ENCODE measurements at places on chromosomes 3 and 15.

DNA sequence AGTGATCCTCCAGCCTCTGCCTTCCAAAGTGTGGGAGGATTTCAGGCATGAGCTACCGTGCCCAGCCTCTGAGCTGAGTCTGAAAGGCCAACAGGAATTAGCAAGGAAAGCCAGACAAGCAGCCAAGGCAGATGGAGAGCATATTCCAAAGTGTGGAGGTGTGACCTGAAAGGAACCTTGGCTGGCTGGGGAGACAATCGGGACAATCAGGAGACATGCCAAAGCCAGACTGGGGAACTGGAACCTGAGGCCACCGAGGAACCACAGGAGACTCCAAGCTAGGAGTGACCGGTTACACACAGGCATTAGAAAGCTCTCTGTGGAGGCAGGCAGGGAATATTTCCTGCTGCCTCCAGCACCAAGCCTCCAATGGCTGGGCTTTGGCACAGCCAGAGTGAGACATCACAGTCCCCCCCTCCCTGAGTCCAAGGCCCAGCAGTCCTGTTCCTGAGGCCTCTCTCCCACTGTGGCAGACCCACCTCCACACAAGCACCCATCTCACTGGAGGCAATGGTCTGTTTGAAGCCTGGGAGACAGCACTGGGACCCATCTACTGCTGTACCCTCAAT is 4.5 kb upstream of the C15orf39 start:
- DNase-seq, result no peak

DNA sequence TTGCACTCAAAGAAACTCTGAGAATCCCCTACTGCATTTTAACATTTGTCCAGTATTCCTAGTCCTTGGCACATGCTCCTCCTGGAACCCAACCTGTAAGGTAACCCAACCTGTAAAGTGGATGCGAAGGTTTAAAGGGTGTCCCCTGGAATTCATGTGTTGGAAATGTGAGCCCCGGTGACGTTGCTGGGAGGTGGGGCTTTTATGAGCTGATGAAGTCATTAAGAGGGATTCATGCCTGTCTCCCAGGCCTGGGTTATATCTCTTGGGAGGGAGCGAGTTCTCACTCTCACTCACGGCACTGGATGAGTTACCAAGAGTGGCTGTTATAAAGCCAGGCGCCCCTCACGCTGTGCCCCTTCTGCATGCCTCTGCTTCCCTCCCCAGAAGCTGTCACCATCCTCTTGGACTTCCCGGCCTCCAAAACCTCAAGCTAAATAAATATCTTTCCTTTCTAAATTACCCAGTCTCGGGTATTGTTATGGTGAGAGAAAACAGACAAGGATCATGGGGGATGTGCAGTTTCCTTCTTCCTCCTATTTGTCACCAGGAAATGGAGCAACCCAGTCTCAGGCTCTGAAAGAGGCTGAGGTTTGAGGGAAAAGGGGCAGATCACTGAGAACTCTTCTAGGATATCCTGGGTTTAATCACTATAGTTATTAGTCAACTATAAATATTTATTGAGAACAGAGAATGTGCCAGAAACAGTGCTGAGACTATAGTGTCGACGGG is 7.6 kb downstream of the XXYLT1 start:
- no peak for DNase-seq

GRCh38 chr3:193641440-193641775 is 48.4 kb downstream of the OPA1 start:
- no peak for DNase-seq

DNA sequence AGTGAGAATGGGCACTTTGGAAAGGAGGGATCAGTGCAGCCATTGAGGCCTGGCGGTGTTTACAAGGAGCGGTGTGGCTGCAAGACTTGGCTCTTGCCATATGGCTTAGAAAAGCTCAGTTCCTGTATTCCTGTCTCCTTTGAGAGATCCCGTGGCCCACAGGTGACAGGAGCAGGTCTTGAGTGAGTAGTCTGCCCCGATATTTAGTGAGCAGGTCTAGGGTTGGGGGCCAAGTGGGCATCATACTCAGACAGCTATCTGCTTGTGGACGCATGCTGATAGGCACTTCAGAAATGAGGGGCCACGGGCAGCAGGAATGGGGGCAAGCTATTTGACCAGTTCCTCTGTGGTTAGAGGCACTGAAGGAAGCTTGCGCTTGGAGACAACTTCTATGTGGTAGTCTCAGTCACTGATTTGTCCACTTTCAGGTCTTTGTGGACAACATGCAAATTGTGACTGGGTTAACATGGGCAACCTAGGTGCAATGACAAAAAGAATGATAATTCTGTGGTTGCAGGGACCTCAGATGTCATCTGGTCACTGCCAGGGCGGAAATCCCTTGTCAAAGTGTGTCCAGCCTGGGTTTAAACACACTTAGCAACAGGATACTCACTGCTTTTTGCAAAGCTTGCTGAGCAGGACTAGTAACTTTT is 1.1 kb downstream of the TMED3 start:
- DNase-seq, result no peak

GRCh38 chr3:51395493-51396213 is 4.6 kb downstream of the RBM15B start:
- no peak for DNase-seq

DNA sequence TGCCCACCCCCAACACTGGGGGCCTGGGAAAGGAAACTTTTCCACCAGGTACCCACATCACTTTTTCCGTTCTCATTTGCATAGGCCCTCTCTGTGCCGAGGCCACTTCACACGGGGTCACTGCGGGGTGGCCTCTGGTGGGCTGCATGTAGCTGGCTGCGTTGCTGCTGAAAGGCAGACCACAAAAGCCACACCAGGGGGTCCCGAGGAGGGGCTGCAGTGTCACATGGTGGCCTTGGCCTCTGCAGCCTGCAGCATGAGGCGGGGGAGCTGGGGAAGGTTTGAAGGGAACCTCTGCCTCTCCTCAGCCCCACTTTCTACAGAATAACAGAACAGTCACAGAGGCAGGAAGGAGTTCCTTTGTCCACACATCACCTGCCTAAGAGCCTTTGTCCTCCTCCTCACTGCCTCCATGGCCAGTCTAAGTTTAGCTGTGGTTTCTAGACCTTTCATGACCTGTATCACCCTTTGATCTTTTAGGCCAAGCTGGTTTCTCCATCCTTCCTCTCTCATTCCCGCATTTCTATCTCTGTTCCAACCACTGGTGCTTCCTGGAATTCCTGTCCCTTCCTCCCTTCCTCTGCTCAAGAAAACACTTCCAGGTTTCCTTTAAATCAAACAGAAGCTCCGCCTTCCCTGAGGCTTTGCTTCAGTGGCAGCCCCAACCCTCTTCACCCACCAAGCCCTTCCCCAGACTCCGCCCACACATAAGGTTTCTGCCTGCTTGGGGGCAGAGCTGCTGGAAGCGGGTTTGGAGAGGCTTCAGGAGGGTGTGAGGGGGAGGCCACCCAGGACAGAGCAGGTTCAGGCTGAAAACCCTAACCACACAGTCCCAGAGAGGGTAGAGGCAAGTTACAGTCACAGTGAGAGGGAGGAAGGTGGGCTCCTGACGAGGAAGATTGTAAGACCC is 150.7 kb upstream of the TLE3 start:
- peak; percentile 23 for DNase-seq

DNA sequence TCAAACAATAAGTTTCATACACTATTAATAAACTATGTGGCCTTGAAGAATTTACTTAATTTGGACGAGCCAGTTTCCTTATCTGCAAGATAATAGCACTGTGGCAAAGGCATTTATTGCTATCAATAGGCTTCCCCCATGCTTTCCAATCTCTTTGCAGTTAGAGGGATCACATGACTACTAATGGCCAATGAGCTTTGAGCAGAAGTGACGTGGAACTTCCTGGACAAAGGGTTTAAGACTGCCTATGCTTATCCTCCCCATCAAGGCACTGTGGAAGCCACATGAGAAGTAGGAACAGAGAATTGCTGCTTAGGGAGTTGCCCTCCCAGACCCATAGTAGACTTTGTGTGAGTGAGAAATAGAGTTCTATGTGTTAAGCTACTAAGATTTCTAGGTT is 16.7 kb upstream of the ZMAT3 start:
- DNase-seq, result no peak

GRCh38 chr3:34920806-34921205 is 718.5 kb upstream of the ARPP21 start:
- no peak for DNase-seq

DNA sequence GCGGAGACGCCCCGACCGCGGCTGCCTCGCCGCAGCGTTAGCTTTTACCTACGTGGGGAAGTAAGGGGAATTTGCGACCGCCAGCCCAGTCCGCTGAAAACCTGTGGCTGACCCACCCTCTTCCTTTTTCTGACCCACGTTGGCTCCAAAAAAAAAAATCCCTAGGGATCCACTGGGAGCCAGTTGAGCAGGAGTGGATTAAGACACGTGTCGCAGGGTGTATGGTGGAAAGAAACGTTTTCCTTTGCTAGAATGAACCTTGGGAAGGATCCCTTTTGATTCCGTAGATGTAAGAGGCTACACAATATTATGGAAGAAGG is 575 bp upstream of the PCYT1A start:
- DNase-seq, result no peak

GRCh38 chr3:52402706-52403270 is 42.1 kb downstream of the SEMA3G start:
- DNase-seq, result no peak

DNA sequence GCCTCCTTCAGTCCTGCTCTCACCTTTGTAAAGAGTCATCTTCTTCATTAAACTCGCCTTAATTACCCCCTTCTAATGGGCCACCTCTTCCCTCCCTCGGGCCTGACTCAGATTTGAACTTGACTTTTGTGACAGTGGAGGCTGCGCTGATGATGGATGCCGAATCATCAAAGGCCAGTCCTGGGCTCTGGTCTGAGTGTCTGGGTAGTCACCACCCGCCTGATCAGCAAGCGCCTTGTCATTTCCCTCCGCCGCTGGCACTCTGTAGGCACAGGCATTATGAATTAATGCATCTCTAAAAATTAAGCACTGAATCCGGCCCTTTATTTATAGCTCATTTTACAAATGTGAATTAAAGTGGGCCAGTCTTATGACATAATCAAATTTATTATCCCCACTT is 116.7 kb upstream of the PROK2 start:
- no peak for DNase-seq

- no peak for DNase-seq
These were observed 7.2 kb upstream of the ENTPD3 start for GRCh38 chr3:40379674-40380306.

DNA sequence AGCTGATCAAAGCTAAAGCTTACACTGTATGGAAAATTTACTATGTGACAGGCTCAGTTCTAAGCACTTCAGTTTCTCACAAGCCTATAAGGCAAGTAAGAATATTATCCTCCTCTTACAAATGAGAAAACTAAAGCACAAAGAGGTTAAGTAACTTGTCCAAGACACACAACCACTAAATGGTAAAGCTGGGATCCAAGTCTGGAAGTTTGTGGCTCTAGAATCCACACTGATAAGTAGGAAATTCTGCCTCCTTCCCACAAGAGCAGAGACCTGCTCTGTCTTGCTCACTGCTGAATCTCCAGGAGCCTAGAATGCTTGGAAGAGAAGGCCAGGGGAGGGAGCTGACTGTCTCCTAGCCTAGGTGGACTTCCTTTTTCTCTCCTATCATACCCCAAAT is 60.6 kb downstream of the MAGI1 start:
- DNase-seq, result no peak

- no peak for DNase-seq
These were observed 75.8 kb downstream of the CPN2 start for GRCh38 chr3:194275291-194275690.

DNA sequence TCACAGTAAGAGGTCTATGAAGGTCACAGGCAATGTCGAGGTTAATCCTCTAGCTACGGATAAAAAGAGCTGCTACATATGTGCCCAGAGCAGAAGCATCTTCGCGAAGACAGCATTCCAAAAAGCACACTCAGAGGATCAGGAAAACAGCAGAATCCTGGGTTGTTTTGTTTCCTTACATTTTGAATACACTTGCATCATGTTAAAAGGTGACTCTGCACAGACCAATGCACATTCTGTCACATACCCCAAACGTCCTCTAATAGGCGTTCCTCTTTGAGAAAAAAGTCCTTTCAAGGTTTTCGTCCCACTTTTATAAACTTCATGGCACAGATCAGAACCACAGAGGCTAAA is 52.7 kb downstream of the VGLL4 start:
- DNase-seq, result no peak

GRCh38 chr3:111921181-111921580 is 57.6 kb upstream of the ABHD10 start:
- no peak for DNase-seq

- peak; percentile 39 for DNase-seq
These were observed 4.8 kb downstream of the LYSMD2 start for GRCh38 chr15:51732646-51733045.

DNA sequence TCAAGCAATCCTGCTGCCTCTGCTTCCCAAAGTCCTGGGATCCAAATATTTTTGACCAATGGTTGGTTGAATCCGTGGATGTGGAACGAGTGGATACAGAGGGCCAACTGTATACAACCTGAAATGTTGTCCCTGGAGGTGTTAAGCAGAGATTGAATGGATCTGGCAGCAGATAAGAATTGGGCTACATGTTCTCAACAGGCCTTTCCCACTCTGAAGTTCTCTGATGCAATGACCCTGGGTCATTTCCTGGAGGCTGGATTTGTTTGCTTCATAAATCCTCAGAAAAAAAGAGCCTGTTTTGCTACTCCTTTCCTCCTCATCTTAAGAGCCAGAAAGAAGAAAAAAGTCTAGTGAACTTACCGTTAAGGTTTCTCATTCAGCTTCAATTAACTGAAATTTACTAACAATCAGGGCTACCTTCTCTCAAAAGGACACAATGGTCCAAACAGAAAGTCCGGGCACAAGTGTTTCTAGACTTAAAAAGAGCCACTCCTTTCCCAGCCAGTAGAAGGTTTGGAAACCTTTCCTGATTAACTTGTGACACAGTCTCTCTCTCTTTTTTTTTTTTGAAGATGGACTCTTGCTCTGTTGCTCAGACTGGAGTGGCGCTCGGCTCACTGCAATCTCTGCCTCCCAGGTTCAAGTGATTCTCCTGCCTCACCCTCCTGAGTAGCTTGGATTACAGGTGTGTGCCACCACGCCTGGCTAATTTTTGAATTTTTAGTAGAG is 6.5 kb downstream of the ARHGEF3 start:
- no peak for DNase-seq

- no peak for DNase-seq
These were observed 370.4 kb upstream of the CDIN1 start for GRCh38 chr15:36208868-36209582.

- DNase-seq, result no peak
These were observed 32.4 kb upstream of the ALDH1L1 start for GRCh38 chr3:126212620-126213378.

DNA sequence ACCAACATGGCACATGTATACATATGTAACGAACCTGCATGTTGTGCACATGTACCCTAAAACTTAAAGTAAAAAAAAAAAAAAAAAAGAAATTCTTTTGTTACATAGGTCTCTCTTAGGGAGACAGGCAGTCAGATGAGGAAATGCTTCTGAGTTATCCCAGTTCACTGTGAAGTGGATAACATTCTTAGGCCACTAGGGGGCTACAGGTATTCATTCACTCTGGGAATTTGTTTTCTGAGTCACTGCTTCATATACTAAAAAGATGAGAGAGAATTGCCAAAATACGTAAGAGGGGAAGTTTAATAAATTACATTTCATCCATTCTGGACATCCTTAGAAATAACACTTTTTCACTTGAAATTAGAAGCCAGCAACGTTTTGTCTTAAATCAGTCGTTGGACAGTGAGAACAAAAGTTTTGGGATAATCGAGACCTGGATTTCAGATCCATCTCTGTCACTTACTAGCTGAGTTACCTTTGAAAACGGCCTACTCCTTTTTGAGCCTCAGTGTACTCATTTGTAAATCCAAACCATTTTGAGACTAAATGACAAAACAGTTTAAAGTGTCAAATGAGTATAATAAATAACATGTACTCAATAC is 738.4 kb upstream of the ALCAM start:
- DNase-seq, result no peak

- DNase-seq, result no peak
These were observed 10.5 kb upstream of the NIT2 start for GRCh38 chr3:100324044-100324443.

- DNase-seq, result no peak
These were observed 29.6 kb upstream of the BHLHE40 start for GRCh38 chr3:4949659-4950058.
